ENCODE measurements at places on chromosomes 13 and 19.

- DNase-seq: no peak
Observed at GRCh38 chr13:45332036-45332830, 8.8 kb downstream of the TPT1 start.

DNA sequence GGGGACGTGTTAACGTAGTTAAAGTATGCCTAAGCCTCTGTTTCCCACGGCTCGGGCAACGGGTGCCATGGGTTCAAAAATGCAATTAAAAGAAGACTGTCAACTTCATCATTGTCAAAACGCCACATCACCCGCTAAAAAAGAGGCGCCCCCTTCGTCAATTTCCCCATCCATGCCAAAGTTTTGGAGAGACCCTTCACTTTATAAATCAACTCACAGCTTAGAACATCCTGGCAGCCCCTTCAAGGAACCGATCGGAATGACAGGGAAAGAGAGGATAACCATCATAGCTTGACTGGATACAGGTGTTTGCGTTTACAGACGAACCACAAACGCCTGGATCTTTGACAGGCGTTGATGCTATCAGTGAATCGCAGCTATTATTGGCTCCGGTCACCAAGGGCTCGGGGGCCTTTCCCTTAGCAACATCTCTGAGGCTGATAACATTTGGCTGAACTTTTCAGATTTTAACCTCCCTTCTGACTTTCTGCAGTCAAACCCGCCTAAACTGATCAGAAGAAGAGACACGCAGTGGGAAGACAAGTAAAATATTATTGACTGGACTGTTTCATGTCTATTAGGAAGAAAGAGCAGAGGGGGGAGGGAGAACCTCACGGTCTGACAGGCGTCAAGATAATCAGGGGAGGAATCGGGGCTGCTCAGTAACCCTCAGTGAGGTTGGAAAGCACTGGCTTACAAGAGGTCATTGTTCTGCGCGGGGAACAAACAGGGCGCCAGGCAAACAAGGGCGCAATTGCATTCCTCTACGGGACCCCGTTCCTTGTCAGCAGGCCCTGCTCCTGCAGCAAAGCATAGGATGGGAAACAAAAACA, 322.5 kb upstream of the ZNF507 start:
- no peak for DNase-seq

DNA sequence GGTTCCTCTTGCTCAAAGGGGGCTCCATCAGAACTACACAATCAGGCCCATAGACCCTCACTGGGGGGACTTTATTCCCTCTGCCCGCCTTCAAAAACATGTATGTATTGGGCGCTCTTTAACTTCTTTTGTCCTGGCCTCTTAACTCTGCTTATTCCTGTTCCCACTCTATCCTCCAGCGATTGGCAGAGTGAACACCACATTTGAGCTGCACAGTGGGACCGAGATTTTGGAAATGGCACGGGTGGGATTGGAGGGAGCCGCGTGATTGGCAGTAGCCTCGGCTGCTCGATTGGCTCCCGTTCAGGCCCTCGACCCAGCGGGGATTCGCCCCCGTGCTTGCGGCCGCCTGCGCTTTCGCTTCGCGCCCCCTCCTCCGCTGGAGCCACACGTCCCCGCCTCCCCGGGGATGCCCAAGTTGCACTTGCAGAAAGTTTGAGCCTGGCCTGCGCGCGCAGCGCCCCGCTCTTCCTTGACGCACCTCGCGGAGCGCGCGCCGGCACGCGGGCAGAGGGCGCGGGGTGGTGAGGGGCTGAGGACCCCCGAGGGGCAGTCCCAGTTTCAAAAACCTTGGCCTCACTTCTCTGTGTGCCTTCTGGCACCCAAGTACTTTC, at the start of gene ZIC5:
Gene ZIC5, minus strand, starts transcription at position 192 of the 614 bp plus-strand sequence. Its CDS starts 164 bp downstream, at position 28.
- DNase-seq: no peak

- DNase-seq: no peak
Observed at GRCh38 chr19:18229474-18229873, 3.2 kb upstream of the PDE4C start.

DNA sequence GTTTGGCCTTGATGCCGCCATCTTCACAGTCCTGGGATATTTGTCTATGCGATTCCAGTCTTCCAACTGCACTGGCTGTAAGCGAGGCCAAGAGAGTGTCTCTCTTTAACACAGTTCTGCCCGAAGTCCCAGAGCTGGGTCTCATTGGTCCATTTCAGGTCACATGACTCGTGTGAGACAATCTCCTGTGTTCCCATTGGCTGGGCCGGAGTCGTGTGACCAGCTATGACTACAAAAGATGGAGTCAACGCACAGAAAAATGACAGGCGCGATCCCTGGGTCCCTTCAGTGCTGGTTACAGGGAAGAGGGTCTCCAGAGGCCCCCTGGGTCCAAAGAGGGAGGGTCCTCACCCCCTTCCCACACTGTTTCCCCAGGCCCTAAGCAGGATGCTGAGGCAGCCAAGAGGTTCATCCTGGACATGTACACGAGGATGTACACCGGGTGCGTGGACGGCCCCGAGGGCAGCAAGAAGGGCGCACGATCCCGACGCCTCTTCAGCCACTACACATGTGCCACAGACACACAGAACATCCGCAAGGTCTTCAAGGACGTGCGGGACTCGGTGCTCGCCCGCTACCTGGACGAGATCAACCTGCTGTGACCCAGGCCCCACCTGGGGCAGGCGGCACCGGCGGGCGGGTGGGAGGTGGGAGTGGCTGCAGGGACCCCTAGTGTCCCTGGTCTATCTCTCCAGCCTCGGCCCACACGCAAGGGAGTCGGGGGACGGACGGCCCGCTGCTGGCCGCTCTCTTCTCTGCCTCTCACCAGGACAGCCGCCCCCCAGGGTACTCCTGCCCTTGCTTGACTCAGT, 15.9 kb upstream of the S1PR4 start:
- no peak for DNase-seq

DNA sequence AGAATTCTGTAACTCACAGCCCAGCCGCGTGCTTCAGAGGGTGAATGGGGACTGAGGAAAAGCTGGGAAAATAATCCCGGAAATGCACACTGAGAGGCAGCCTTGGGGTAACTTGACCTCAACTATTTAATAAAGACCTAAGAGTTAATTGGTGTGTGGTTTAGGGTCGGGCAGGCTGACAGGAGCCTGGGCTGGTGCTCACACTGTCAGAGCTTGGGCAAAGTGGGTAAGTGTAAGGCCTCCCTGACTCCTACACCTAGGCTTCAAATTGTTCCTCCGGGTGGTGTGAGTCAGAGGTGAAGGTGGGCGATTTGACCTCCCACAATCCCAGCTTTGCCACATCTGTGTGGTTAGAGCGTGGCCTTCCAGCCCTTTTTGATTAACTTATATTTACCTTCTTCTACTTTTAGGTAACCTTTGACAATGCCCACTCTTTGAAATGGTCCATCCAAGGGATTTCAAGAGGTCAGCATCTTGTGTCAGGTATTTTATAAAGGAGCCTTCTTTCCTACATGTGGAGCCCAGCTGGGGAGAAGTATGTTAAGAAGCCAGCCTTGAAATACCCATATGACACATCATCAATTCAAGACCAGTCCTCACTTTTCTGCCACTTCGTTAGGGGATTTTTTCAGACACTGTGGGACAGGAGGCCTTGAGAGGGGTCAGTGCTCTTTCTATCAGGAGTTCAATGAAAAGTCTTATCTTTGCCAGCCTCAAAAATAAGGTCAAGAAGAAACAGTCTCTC, 114.2 kb downstream of the NUFIP1 start:
- DNase-seq: no peak

GRCh38 chr19:56105090-56105701, 15.9 kb downstream of the ZNF787 start:
- DNase-seq: peak; percentile 43

DNA sequence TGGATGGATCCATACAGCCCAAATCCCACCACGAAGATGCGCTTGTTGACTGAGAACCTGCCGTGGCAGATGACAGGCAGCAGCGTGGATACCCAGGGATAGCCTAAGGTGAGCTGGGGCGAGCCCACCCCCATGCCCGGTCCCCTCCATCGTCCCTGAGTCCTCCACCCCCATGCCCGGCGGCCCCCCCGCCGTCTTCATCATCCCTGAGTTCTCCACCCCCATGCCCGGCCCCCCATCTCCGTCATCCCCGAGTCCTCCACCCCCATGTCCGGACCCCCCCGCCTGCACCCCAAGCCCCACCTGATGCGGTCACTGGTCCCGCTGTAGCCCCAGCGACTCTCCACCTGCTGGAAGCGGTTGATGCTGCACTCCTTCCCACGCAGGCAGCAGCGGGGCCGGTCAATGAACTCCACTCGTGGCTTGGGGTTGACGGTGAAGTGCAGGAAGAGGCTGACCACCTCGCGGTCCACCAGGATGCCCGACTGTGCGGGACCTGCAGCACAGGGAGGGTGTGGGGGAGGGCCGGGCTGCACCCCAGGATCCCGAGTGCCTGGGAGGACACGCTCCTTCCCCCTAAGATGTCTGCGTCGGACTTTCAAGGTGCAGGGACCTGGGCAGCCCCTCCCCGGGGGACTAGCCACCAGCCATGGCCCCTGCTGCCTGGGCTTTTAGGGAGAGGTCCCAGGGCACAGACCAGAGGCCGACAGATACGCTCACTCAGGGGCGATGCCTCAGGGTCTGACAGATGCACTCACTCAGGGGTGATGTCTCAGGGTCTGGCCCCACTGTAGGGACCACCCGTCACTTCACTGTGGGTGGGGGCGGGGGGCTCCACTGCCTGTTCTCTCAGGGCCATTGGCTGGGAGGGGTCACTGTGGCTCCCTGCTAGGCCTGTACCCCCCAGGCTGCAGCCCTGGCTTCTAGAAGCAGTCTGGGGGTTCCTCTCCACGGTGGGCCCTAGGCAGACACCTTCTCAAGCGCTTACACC, 28.0 kb downstream of the BTBD2 start:
- no peak for DNase-seq

GRCh38 chr13:38804536-38804935, 117.7 kb downstream of the FREM2 start:
- DNase-seq: no peak

- no peak for DNase-seq
Observed at GRCh38 chr13:109331011-109331433, 455.4 kb downstream of the IRS2 start.

DNA sequence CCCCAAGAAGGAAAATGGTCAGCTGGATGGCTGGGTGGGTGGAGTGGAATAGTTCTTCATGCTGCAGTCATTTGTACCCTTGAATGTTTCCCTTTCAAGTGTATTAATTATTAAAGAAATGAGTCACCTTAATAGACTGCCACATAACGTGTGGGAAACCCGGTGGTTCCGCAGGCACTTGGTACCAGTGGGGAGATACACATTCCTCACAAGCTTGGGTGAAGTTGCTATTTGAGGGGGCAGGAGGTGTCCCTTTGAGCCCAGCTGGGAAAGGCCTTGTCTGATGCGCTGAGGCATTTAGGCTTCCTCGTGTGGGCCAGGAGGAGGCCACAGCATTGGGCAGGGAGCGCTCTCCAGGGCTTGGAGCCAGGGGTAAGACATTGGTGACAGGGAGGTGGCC, 57.7 kb downstream of the ATP8A2 start:
- DNase-seq: no peak

All from occipital lobe (tissue), 3 donors.